Vein endothelial cell (primary cell): ENCODE measurements at places on chromosomes 6 and 20. TPM values are rescaled to one million over a fixed set of nuclear protein-coding genes. Genes with fewer than 3 reads are reported as not detected.

The CNKSR3 gene
- 10.8 and 13.8 TPM in 2 replicates for total RNA-seq

The TRIM10 gene
- total RNA-seq, result not detected in 2 replicates

The RHAG gene
- total RNA-seq, result not detected in 2 replicates

The GHRH gene
- not detected in 2 replicates for total RNA-seq

The PAX1 gene
- not detected in 2 replicates for total RNA-seq

The SOX18 gene
- 52.4 and 56.8 TPM in 2 replicates for total RNA-seq

The NOX3 gene
- total RNA-seq, result not detected in 2 replicates
